ENCODE measurements at places on chromosomes 13 and 19. TPM values are rescaled to one million over a fixed set of nuclear protein-coding genes. Genes with fewer than 3 reads are reported as not detected.

The ZNF525 gene
- 8.5 TPM for total RNA-seq

The LRFN3 gene
- total RNA-seq, result 3.6 TPM

The CILP2 gene
- total RNA-seq, result 0.69 TPM

The ACP7 gene
- total RNA-seq, result under 0.01 TPM

The NANOS3 gene
- total RNA-seq, result not detected

The PSG2 gene
- total RNA-seq, result not detected

The ZSWIM9 gene
- total RNA-seq, result 3.3 TPM

The DPY19L3 gene
- total RNA-seq, result 27.9 TPM

The IL17D gene
- total RNA-seq, result 1.3 TPM

The PLIN5 gene
- not detected for total RNA-seq

The ZSCAN1 gene
- not detected for total RNA-seq

The ACER1 gene
- not detected for total RNA-seq

The OR7C1 gene
- not detected for total RNA-seq

The MYH14 gene
- not detected for total RNA-seq

The TUBA3C gene
- not detected for total RNA-seq

The EFNA2 gene
- not detected for total RNA-seq

The DMKN gene
- total RNA-seq, result 0.23 TPM

The KCNN4 gene
- 0.30 TPM for total RNA-seq

The COG6 gene
- total RNA-seq, result 61.8 TPM

The AMER2 gene
- not detected for total RNA-seq

The LGALS7 gene
- not detected for total RNA-seq

The ZSCAN5B gene
- not detected for total RNA-seq

The ATP4B gene
- total RNA-seq, result not detected

The ZNF763 gene
- total RNA-seq, result 2.7 TPM

Data from smooth muscle cell of the umbilical artery (primary cell).